ENCODE measurements at places on chromosomes 2 and 18. TPM values are rescaled to one million over a fixed set of nuclear protein-coding genes. Genes with fewer than 3 reads are reported as not detected.

DNA sequence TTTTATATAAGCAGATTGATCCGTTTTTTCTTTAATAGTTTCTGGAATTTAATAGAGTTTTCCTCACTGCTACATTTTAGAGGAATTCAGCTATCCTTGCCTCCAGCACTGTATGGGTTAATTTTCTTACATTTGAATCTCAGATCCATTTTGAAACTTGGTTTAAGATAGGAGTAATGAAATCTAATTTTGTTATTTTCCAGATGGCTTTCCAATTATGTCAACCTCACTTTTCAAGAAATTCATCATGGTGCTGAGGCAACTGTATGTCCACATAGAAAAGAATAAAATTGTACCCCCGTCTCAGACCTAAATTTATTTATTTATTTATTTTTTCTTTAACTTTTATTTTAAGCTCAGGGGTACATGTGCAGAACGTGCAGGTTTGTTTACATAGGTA, 105.1 kb downstream of the EPB41L5 start:
- no peak for DNase-seq

DNA sequence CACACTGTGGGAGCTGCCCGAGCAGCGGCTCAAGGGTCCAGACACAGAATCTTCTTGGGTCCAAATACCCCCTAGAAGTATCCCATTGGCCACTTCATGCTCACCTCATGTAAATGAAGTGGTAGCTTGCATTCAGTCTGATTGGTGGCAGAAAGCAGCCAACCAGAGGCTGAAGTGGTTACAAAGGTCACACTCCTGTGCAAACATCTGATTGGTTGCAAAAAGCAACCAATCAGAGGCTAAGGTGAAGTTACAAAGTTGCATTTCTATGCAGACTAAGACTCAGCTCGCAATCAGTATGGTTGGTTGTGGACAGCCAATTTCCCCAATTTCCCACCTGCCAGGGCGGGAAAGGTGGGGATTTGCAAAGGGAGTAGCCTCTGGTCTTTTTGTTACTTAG, 94.3 kb downstream of the DGKD start:
- no peak for DNase-seq

- no peak for DNase-seq
Measured at GRCh38 chr18:11305507-11305906, 156.1 kb upstream of the PIEZO2 start.

DNA sequence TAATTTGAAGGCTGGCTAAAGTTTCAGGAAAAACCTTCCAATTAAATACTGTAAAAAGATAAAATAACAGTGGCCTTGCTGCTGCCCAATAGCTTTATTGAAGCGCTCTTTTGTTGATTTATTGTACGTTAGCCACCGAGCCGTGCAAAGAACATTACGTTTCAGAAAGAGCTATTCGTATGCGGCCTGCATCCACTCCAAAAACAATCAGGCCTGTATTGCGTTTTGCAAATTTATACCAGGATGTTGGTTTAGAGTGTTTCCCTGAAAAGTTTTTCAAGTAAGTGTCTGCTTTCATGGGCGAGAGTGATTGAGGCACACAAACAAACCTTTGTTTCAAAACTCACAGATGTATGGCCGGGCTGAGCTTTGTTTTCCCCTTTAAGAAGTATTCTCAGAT, 257.2 kb upstream of the SALL3 start:
- DNase-seq, result no peak

TRABD2A gene
- total RNA-seq, result 0.56 TPM

WNT10A gene
- not detected for total RNA-seq

DNA sequence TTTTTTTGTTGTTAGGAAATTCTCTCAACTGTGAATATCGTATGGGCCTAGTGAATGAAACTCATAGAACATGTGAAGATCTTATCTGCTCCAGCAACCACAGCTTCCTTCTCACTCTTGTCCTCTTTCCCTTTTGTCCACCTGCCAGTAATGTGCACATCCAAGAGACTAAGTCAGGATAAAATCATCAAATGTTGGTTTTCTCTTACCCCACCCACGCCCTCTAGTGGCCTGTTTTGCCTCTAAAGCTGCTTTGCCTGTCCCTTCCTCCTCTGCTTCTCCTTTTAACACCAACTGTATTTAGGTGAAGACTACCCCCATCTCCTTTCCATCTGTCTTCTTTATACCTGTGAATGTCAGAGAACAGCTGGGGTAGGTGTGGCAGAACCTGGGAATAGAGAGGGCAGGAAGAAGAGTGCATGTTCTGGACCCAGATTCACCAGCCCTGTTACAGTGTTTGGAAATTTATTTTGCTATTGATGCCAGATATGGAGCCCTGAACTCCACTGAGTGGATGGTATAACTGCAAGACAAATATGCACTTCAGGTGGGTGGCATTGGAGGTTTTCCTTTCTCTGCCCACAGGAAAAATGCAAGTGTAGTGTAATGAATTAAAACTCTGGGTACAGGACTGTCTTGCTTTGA, 8.4 kb upstream of the MGAT5 start:
- DNase-seq, result peak; percentile 77

GRCh38 chr2:70508711-70509462, 44.7 kb downstream of the TGFA start:
- no peak for DNase-seq

SLC5A7 gene
- total RNA-seq, result 0.19 TPM

DNA sequence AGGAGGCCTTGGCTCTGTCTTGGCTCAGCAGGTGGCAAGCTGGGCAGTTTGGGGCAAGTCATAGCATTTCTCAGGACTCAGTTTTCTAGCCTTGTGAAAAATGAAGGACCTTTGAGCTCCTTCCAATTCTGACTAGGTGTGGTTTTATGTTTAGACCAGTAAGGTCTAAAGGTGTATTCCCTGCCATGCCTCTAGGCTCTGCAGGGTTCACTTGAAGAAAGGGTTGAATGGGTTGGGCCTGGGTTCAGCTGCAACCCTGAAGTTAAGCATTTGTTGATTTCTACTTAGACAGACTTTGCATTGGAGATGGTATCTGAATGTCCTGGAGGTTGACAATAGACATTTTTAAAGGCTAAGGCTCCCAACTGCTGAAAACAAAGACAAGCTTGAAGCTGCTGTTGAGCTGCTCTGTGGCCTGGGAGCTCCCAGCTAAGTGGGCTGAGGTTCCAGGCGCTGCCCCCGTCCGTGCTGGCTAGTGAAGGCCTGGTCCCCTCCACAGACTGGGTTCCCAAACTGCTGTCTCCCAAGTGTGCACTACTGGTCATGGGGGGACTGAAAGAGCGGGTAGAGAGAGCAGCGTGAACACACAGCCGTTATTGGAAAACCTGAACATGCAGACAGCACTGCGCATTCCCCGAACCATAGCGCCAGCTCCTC, 100.7 kb upstream of the SMAD7 start:
- no peak for DNase-seq

GRCh38 chr2:7726989-7727388, 809.8 kb downstream of the RNF144A start:
- no peak for DNase-seq

DNA sequence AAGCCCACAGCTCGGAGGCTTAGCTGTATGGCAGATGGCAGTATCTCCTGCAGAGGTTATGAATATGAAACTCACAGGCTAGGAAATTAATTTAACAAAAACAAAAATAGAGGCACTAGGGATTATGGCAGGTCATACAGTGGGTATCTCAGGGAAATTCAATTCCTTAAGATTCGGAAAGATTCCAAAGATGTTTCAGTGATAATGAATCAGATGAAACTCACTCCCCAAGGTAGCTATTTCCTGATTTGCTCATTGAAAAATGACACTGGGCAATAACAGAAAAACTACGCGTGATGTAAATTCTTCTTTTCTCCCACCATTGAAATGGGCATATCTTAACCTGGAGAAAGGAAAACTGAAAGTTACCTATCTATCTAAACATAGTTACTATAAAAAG, 414.1 kb downstream of the STK39 start:
- DNase-seq, result no peak

DNA sequence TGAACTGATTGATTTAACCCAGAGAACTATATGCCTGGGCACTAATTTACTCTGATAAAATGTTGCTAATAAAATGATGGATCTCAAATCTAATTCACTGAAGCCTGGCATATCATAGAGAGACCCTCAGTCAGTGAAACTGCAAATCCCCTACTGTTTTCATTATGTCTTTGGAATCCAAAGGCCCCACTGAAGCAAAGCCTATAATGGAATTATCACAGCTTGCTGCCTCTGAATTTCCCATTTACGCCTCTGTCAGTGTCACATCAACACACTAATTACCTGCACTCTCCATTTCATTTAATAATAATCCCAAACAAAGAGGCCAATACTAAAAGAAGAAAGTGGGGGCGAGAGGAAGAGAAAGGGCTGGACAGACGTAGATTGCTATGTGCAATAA, 470.9 kb downstream of the MBD2 start:
- no peak for DNase-seq

DNA sequence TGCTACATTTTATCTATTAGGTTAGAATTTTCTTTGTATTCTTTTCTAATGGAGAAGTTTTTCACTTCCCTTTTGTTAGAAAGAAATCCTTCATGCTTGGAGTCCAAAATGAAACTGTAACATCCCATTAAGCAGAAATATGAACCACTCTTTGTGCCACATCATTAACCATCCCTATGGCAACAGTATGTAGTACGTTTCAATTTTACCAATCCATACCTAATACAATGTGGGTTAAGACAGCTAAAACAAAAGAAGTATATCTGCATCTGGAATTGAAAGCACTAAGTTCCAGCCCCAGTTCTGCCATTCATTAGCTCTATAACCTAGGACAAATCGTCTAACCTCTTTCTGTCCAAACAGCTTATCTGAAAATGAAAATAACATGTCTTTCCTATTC, 409.2 kb upstream of the SPHKAP start:
- no peak for DNase-seq

- DNase-seq, result no peak
Measured at GRCh38 chr2:207993151-207993763, 32.1 kb downstream of the PLEKHM3 start.

DNA sequence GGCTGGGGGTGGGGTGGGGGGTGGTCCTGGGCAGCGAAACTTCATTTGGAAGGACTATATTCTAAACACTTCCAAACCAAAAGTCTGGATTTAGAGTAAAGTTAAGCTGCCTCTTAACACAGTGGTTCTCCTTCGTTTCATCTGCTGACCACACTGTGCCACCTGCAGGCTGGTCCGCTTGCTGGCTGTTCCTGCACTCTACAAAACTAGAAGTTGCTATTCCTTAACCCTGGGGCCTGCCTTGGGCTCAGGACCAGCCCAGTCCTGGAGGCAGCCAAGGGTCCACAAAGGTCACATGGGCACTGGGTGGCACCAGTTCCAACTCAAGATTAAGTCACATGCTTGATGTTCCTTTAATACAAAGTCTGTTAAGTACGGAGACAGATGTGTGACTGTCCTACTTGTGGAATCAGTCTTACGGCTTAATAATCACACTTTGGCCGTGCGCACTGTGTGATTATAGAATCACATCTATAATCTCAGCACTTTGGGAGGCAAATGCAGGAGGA, 195.4 kb downstream of the FAM210A start:
- peak; percentile 83 for DNase-seq

DNA sequence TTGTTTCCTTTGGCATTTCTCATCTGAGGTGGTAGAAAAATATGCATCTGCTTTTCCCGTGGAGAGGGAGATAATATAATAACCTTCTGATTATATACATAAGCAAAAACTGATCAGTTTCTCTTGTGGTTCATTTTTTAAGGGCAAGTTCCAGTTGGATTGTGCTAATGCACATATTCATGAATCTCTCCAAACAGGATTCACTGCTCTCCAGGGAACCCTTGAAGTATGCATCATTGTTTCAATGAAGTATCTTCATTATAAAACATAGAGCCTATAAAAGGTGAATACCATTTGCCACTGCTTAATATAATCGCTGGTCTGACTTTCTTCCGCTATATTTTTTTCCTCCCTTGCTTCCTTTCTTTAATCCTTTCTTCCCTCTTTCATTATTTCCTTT, 384.7 kb downstream of the FIGN start:
- DNase-seq, result no peak

DNA sequence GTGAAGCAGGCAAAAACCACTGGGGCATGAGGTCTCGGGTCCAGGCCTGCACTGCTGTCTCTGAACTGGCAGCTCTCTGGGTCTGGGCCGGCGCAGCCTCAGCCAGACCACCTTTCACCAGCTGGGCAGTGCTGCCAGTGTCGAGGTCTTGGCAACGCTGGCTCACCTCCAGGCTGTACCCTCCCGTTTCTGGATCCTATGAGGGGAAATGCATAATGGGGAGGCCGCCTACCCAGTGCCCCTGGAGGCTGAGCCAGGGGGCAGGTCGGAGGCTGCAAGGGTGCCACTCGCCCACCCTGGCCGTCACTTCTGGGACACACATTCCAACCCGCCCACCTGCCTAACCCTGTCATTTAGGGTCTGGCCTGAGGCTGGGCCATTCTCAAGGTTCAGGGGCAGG, 24.6 kb downstream of the KIF1A start:
- DNase-seq, result peak; percentile 18

ANO7 gene
- total RNA-seq, result 0.35 TPM

DNA sequence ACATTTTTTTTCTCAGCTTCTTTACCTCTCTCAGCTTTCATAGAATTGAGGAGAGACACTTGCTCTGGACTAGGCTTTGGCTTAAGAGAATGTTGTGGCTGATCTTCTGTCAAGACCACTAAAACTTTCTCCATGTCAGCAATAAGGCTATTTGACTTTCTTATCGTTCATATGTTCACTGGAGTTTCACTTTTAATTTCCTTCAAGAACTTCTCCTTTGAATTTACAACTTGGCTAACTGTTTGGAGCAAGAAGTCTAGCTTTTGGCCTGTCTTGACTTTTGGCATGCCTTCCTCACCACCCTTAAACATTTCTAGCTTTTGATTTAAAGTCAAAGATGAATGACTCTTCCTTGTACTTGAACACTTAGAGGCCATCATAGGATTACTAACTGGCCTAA, 104.4 kb upstream of the SLC39A10 start:
- DNase-seq, result no peak

- peak; percentile 51 for DNase-seq
Measured at GRCh38 chr2:134201533-134201932, 52.3 kb upstream of the MGAT5 start.

GRCh38 chr18:24679062-24679461, 218.6 kb downstream of the HRH4 start:
- DNase-seq, result no peak

DNA sequence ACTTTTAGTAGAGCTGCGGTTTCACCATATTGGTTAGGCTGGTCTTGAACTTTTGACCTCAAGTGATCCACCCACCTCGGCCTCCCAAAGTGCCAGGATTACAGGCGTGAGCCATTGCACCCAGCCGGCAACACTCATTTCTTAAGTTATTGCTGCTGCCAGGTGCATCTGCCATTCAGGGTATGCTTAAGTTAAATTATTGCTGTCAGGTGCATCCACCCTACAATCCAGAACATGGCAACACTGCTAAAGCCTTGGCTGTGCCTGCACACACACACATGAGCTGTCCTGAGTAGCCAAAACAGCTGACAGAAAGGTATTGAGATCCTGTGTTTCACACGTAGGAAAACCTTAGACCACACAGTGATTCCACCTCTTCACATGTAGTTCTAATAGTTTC, 148.2 kb downstream of the FAM161A start:
- DNase-seq, result no peak

DNA sequence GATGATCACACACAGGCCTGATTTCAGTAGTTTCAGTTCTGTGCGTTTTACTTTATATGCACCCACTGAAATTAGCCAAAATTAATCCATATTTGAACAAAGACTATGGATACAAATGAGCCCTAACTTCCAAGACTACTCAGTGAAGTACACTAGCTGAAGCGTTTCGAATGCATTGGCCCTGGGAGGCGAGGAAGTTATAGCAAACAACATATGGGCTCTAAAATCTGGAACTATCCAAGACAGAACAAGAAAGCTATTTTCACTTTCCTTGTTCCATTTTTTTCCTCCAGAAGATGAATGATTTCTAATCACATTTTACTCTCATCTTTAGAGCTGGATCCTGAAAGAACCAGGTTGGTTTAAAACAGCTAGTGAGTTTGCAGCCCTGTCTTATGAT, 399.4 kb upstream of the HNRNPA3 start:
- no peak for DNase-seq

All from Right ventricle myocardium superior (tissue), 1 donor.